ENCODE measurements at places on chromosomes 16 and 17.

DNA sequence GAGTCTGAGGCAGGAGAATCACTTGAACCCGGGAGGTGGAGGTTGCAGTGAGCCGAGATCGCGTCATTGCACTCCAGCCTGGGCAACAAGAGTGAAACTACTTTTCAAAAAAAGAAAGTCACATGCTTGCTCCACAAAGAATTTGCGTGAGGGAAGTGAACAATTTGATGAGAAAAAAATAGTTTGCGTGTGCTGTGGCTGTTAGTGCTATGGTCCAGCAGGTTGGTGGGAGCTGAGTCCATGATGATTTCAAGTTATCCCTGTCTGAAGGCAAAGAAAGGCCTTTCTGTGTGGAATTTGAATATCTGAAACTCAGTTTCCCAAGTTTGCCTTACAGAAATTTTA lies 21.0 kb downstream of the PRCD start:
- no peak for DNase-seq

DNA sequence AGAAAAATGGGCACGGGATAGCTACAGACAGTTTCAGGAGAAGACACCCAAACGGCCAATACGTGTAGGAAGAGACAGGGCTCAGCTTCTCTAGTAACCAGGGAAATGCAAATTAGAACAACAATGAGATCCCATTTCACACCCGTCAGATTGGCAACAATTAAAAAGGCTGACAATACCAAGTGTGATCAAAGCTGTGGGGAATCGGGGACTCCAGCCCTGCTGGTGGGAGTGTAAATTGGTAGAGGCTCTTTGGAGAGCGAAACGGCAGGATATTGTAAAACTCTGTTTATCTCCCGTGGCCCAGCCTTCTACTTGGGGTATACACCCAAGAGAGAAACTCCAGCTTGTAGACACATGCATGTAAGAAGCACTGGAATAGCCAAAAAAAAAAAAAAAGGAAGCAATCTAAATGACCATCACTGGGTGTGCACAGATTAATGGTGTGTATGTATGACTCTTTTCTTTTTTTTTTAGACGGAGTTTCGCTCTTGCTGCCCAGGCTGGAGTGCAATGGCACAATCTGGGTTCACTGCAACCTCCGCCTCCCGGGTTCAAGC lies 27.5 kb downstream of the MYBBP1A start:
- no peak for DNase-seq

- DNase-seq = no peak
Measured at GRCh38 chr16:8945626-8946296, 17.9 kb downstream of the USP7 start.

DNA sequence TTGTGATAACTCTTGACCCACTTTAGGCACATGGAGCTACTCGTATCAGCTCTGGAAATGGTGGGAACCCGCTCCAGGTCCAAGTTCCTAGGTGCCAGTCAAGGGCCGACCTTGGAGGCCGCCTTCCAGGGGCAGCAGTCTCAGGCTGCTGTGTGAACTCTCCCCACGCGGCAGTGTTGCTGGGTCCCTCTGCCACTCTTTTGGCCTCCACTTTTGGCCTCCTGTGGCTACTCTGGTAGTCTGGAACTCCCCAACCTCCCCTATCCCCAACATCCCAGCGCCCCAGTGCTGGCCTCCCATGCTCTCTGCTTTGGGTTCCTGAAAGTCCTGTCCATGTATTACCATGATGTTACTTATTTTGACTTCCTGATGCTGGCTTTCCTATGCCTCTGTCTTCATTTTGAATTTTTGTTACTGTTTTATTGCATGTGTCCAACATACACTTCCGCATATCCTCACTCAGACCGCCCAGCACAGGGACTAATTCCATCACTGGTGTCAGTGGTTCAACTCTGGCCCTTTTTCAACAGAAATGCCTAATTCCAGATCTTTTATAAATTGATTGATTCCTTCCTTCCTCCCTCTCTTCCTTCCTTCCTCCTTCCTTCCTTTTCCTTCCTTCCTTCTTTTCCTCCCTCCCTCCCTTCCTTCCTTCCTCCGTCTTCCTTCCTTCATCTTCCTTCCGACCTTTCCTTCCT lies 44.1 kb downstream of the COX4I1 start:
- no peak for DNase-seq

DNA sequence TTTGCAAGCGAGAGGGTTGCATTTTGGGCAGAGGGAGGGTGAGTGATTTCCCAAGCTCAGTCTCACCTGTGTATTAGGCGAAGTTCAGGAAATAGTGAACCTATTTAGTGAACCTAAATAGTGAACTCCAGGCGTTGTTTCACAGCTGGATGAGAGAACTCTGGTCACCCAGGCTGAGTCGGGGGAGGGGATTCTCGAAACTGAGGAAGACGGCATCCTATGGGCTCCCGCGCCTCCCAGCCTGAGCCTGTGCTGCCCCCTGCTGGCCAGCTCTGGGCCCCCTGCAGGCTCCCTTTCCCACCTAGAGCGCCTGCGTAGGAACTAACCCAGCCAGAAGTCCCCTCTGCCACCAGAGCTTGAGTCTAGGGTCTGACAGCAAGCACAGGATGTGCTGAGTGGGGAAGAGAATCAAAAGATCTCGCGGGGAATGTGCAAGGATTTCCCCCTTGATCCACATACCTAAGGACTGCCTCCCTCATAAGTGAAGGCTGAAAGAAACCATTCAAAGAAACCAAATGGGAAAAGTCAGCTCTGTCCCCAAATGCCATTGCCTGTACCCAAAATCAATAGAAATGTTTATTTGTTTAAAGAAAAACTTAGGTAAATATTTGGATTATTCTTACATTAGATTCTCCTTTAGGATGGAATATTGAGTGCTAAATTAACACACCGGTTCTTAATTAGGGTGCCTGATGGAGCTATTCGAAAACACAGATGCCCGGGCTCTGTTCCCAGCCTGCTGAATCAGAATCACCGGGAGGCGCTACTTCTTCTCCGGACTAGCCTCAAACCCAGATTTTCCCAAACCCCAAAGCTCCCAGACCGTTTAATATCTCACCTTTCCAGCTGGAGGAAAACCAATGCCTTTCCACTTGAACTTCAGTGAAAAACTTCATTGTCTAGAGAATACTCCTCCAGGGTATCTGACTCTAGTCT lies 14.8 kb upstream of the MARVELD3 start:
- DNase-seq = peak; percentile 63

DNA sequence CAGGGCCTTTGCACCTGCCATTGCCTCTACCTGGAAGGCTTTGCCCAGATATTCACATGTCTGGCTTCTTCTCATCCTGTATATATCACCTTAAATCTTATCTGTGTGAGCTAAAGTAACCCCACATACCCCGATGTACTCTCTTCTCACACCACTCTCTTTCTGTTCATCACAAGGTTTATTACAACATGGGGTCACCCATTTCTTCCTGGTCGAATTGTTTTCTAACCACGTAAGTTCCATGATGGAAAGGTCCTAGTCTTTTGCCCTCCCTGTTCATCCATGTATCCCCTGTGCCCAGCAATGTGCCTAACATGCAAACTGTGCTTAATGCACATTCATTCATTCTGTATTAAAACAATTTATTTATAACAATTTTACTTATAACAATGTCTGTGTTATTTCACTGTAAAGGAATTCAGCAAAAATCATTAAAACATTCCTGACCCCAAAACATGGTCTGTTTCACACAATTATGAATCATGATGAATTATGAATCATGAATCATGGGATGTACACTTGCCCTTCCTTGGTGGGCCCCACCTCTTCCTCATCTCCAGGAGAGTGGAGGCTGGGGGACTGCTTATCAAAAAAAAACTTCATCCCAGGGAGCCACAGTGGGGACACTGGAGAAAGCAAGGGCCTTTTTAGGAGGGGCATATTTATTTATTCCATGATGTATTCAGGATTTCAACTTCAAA lies 336.4 kb downstream of the GRIN2A start:
- DNase-seq = no peak

GRCh38 chr16:71854369-71854948 lies 8.7 kb downstream of the ATXN1L start:
- DNase-seq = no peak

- no peak for DNase-seq
Measured at GRCh38 chr16:68700120-68700519, 37.0 kb upstream of the CDH1 start.

GRCh38 chr17:39027455-39028035 lies 60.3 kb upstream of the FBXO47 start:
- no peak for DNase-seq

DNA sequence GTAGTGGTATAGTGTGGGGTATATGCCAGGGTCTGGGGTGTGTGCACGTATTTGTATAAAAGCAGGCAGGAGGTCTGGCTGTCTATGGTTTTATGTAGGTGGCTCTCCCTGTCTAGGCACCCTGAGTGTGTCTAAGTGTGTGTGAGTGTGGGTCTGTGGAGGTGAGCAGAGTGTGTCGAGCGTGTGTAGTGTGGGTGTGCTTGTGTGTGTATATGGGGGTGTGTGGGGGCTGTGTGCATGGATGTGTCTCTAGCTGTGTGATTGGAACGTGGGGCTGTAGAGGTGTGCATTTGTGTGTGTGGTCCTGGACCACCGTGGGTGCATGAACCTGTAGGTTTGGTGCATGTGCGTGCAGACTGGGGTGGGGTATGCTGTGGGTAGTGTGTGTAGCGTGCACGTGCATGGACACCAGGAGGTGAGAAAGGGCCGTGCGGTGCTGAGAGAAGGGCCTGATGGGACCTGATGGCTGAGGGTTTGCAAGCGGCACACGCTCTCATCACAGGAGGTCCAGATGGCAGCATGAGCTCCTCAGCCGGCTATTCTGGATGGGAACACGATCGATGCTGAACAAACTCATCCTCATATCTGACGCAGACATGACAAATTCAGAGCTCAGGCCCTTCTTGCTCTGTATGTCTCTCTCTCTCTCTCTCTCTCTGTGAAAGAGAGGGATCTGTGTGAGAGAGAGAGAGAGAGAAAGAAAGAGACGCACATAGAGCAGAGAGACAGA lies 27.7 kb downstream of the SPACA3 start:
- DNase-seq = no peak

DNA sequence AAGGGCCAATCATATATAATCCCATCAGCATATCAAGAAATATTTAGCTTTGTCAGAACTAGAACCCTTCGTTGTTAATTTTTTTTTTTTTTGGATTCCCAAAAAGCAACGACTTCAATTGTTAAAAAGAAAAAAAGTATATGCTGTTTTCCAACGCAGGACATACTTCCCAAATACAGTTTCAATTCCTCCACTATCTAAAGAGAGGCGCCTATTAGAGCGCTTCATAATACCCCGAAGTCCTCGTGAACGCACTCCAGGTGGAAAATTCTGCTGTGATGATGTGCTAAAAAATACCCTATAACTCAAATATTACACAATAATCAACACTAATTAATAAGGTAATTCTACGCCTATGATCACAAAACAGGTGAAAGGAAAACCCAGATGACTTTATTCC lies 20.8 kb downstream of the GNA13 start:
- no peak for DNase-seq

GRCh38 chr16:12449374-12449773 lies 354.3 kb downstream of the CPPED1 start:
- no peak for DNase-seq

- no peak for DNase-seq
Measured at GRCh38 chr17:62804822-62805221, 3.3 kb downstream of the MARCHF10 start.

- DNase-seq = no peak
Measured at GRCh38 chr16:24217461-24217860, 38.7 kb upstream of the CACNG3 start.

GRCh38 chr16:87369796-87370719 lies 13.5 kb downstream of the FBXO31 start:
- DNase-seq = no peak

GRCh38 chr17:18949566-18949965 lies 2.4 kb upstream of the SLC5A10 start:
- no peak for DNase-seq

- no peak for DNase-seq
Measured at GRCh38 chr17:61309362-61310256, 90.0 kb upstream of the TBX2 start.

- no peak for DNase-seq
Measured at GRCh38 chr17:66772148-66772812, 62.6 kb upstream of the CACNG5 start.

- peak; percentile 39 for DNase-seq
Measured at GRCh38 chr16:29820271-29820701, at the start of gene MVP. Gene MVP, plus strand, starts transcription at chr16:29820462. Its CDS starts 10,088 bp downstream, at chr16:29830550.

DNA sequence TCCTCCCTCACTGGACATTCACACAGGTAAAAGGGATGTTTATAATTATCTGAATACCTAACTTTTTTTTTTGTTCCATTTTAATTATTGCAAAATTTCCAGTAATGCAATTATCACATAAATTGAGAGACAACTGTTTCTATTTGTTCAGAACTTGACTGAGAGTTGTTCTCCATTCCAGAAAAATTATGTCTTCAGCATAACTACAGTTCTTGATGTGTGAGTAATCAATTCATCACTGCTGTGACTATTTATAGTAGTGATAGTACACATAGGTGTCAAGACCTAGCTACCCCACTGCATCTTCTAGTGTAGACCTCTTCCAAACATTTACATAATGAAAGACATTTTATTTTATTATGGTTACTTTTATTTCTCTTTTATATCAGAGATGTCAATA lies 5.8 kb upstream of the TNRC6A start:
- no peak for DNase-seq

DNA sequence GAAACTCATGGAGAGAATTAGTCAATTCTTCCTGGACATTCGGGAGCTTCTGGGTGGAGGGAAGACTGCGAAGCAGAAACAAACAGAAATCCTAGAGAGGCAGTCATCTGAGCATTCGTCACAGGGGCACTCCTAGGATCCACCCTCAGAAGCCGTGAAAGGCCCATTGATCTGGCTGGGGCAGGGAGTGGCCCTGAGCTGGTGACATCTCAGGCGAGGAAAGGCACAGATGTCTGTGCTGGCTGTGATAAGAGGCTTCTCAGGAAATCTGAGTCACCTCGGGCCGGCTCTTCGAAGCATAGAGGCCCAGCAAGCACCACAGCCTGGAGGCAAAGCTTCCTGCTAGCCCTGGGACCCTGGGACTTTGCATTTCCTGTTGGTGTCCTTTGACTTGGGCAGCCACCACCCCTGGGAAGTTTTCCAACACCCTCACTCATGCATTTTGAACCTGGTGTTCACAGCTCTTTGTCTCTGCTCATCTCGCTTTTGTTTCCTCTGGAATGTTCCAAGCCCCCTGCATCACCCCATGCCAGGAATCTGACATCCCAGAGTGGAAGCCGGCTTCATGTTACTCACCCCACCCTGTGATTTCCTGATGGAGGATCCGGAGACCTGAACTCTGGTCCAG lies 23.3 kb upstream of the CDRT4 start:
- peak; percentile 75 for DNase-seq

DNA sequence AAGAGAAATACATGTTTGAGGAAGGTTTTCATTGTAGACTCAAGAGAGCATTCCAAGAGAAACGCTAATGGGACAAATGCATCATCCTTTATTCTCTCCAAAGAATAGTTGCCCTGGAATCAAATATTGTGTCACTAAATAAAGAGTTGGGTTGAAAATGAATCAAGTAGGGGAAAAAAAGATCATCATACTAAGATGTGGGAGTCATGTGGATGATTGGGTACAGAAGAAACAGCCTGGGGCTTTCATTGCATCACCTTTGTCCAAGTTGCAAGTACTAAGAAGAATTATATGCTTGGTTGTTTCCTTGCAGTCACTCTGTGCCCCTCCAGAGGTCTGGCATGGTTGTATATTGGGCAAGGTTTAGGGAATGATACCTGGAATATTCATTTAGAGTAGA lies 658.9 kb downstream of the TOX3 start:
- DNase-seq = no peak

Data from midbrain (tissue), 1 donor.